ENCODE measurements at places on chromosomes 7 and 10.

DNA sequence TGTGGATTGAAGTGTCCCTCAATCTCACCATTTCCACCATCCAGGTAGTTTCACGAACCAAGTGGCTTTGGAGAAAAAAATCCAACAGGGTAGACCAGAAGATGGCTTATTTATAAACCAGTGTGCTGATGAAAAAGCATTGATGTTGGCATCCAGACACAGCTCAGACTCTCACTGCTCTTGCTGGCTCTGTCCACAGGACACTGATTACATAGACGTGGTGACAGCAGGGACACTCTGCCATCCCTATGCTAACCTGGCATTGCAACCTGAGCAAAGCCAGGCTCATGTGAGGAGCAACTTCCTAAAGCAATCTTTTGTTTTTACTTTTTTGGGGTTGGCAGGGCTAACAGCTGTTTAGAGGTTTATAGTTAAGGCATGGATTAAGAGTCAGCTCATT lies 130.6 kb upstream of the SVIL start:
- H3K27ac ChIP-seq = no peak overlapping the region
- H3K4me1 ChIP-seq = peaks cover 9% of the 10 kb centered on the region
- no peaks in the 10 kb centered on the region for H3K36me3 ChIP-seq
- no peaks in the 10 kb centered on the region for H3K27me3 ChIP-seq
- H3K4me3 ChIP-seq = no peak overlapping the region

DNA sequence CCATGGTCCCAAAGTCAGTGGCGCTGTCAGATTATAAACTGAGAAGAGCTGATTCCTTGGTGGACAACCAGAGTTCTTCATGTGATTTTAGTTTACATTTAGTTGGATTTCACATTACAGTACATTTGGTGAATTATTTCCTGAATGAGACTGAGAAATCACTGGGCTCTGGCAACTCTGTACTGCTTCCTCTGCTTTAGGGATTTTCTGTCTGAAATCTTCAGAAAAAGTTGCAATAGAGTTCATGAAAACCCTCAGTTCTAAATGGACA lies 242.6 kb downstream of the BICC1 start:
- H3K27me3 ChIP-seq = no peaks in the 10 kb centered on the region
- no peak for DNase-seq
- H3K27ac ChIP-seq = no peak overlapping the region
- no peaks in the 10 kb centered on the region for H3K36me3 ChIP-seq

DNA sequence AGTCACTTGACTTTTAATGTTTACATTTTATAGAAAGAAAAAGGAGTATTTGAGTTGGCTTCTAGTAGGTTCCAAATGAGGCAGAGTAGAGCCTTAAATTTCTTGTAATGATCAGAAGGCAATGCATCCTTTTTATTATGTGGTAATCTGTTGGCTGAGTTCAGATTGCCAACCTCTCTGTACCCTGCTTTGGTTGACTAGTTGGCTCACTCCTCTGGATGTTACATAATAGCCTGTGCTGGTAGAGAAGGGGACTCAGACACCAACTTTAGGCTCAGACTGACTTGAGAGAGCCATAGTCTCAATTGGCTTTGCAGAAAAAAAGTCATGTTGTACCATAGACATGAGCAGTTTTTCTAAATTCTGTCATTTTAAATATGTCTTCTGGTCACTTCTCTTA lies 46.8 kb upstream of the GLCCI1 start:
- no peaks in the 10 kb centered on the region for H3K27me3 ChIP-seq
- peak overlapping the region; percentile 6 for H3K27ac ChIP-seq
- H3K4me1 ChIP-seq = peaks cover 62% of the 10 kb centered on the region
- no peak overlapping the region for H3K4me3 ChIP-seq

- no peaks in the 10 kb centered on the region for H3K36me3 ChIP-seq
- no peak overlapping the region for H3K27ac ChIP-seq
- DNase-seq = no peak
- no peak overlapping the region for H3K4me3 ChIP-seq
- H3K4me1 ChIP-seq = peaks cover 33% of the 10 kb centered on the region
These were observed 719.1 kb downstream of the AUTS2 start for GRCh38 chr7:70317356-70317755.

DNA sequence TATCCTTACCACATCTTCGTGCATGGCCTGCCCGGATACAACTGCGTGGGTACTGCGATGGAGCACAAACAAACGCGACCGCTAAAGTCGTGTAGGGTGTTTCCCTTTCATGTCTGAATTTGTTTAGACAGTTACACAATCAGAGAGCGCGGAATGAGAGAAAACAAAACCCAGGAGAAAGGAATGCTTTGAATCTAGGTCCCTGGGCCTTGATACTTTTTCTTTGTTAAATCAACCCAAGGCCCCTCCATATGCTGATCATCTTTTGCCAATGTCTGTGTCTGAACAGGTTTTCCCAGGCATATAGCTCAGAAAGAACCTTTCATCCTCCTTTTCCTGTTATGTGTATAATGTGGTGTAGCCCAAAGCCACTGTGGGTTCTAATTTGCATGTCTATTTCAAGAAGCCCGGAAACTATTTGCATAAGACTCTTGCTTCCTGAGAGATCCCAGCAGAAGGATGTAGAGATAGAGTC lies 145.8 kb downstream of the FRMD4A start:
- peak overlapping the region; percentile 100 for H3K27ac ChIP-seq
- peaks cover 26% of the 10 kb centered on the region for H3K4me1 ChIP-seq
- no peaks in the 10 kb centered on the region for H3K27me3 ChIP-seq
- no peaks in the 10 kb centered on the region for H3K36me3 ChIP-seq
- no peak overlapping the region for H3K4me3 ChIP-seq

- no peaks in the 10 kb centered on the region for H3K4me1 ChIP-seq
- H3K4me3 ChIP-seq = no peak overlapping the region
- no peaks in the 10 kb centered on the region for H3K27me3 ChIP-seq
- peaks cover 24% of the 10 kb centered on the region for H3K36me3 ChIP-seq
- no peak for DNase-seq
- H3K27ac ChIP-seq = no peak overlapping the region
These were observed 14.2 kb downstream of the TFAM start for GRCh38 chr10:58399410-58399809.

DNA sequence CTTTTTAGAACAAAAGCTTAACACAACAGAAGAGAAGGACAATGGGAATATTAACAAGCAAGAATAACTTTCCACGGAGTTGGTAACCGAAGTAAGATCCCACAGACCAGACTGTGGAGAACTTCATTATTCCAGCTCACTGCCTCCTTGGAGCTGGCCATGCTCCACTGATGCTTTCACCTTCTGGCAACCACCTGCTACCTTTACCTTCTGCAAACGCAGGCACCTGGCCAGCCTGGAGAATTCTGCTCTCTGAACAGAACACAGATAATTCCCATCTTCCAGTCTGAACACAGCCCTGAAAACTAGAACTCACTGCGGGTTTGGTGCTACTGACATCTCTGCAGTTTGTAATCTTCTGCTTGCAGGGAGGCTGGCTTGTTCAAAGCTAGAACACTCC lies 66.5 kb downstream of the JAZF1 start:
- peaks cover 3% of the 10 kb centered on the region for H3K36me3 ChIP-seq
- no peak for DNase-seq
- no peaks in the 10 kb centered on the region for H3K27me3 ChIP-seq
- no peak overlapping the region for H3K27ac ChIP-seq
- no peak overlapping the region for H3K4me3 ChIP-seq
- no peaks in the 10 kb centered on the region for H3K4me1 ChIP-seq

- peaks cover 5% of the 10 kb centered on the region for H3K4me1 ChIP-seq
- H3K27ac ChIP-seq = no peak overlapping the region
- H3K36me3 ChIP-seq = no peaks in the 10 kb centered on the region
- H3K27me3 ChIP-seq = no peaks in the 10 kb centered on the region
- no peak for DNase-seq
- no peak overlapping the region for H3K4me3 ChIP-seq
These were observed 138.3 kb upstream of the NAMPT start for GRCh38 chr7:106423111-106423510.

DNA sequence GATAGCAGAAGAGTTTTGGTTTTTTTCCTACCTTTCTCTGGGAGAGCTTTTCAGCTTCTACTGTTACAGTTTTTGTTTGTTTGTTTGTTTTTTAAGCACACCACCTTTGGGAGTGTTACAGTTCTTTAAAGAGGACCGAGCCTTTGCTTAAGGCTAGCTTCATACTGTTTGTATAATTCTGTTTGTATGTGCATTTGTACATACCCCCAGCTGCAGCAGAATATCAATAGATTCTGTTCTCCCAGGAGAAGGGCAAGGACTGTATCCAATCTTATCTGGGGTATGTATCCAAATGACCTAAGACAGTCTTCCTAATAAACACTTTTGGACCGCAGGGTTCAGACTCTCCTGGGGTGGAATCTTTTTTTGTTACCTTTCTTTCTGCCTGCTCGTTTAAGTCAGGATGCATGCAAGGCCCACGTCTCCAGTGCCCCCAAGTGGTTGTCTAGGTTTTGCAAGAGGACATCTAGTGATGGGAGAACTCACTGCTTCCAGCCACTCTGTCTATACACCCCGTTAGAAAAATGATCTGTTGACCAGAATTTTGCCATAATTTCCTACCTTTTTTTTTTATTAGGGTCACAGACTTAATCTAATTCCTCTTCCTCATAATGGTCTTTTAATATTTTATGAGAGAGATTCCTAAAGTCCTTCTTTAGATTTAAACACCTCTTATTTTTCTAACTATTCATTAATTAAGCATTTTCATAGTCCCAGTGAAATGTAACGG lies 23.9 kb downstream of the NRF1 start:
- peaks cover 13% of the 10 kb centered on the region for H3K4me1 ChIP-seq
- H3K4me3 ChIP-seq = no peak overlapping the region
- H3K36me3 ChIP-seq = no peaks in the 10 kb centered on the region
- peak; percentile 63 for DNase-seq
- H3K27me3 ChIP-seq = peaks cover 13% of the 10 kb centered on the region
- no peak overlapping the region for H3K27ac ChIP-seq

GRCh38 chr10:56928714-56929113 lies 567.7 kb upstream of the ZWINT start:
- H3K27ac ChIP-seq = no peak overlapping the region
- no peaks in the 10 kb centered on the region for H3K27me3 ChIP-seq
- H3K36me3 ChIP-seq = peaks cover 8% of the 10 kb centered on the region
- H3K4me1 ChIP-seq = 0 out of 2 replicates have a peak, but pooled peaks cover 3% of the 10 kb centered on the region
- no peak overlapping the region for H3K4me3 ChIP-seq

DNA sequence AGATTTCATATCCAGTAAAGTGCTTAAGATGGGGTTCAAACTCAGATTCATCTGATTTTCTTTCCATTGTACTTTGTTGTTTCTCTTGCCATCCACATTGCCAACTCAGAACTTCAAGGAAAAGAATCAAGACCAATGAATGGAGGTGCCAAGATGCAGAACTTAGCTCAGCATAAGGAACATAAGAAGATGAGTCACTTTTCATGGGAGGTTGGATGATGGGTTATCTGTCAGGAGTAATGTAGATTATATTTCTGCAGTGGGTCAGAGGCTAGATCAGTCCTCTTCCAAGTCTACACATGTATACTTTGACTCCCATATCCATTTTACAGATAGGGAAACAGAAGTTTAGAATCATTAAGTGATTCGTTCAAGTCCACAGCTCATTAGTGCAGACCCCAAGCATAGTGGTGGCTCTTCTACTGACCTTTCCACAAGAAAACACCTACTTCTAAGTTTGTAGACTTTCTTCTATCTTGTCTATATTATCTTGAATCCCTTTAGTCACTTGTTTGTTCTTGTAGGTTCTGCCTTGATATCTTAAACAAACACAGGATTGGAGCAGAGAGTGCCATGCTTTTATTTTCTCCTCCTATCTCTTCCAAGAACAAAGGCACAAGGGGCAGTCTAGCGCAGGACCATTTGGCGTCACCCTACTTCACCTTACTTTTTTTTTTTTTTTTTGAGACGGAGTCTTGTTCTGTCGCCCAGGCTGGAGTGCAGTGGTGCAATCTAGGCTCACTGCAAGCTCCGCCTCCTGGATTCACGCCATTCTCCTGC lies 14.0 kb upstream of the ADD3 start:
- no peak for DNase-seq
- H3K4me3 ChIP-seq = no peak overlapping the region
- H3K4me1 ChIP-seq = peaks cover 10% of the 10 kb centered on the region
- H3K27ac ChIP-seq = no peak overlapping the region
- no peaks in the 10 kb centered on the region for H3K36me3 ChIP-seq
- H3K27me3 ChIP-seq = no peaks in the 10 kb centered on the region

DNA sequence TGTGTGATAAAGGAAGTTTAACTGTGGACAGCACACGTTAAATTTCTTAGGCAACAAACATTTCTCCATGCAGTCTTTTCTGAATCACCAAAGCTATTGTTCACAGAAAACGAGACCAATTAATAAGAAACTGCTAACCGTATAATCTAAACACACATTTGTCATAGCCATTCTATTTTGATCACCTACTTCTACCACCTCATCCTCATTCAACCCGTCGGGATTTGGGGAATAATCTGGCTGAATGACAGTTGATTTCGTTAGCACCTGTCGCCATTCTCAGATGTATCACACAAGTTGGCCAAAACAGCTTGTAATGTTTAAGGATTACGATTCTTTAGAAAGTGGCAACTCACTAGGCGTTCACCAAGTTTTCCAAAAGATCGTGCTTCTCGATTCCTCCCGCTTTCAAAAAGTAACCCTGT lies 1.2 kb downstream of the EZH2 start:
- peak overlapping the region; percentile 76 for H3K27ac ChIP-seq
- H3K27me3 ChIP-seq = no peaks in the 10 kb centered on the region
- H3K4me3 ChIP-seq = peak overlapping the region; percentile 91
- H3K4me1 ChIP-seq = peaks cover 11% of the 10 kb centered on the region

- peak; percentile 73 for DNase-seq
- no peak overlapping the region for H3K27ac ChIP-seq
- H3K36me3 ChIP-seq = no peaks in the 10 kb centered on the region
- no peak overlapping the region for H3K4me3 ChIP-seq
- peaks cover 24% of the 10 kb centered on the region for H3K27me3 ChIP-seq
These were observed 56.0 kb downstream of the LGI1 start for GRCh38 chr10:93813507-93814465.

DNA sequence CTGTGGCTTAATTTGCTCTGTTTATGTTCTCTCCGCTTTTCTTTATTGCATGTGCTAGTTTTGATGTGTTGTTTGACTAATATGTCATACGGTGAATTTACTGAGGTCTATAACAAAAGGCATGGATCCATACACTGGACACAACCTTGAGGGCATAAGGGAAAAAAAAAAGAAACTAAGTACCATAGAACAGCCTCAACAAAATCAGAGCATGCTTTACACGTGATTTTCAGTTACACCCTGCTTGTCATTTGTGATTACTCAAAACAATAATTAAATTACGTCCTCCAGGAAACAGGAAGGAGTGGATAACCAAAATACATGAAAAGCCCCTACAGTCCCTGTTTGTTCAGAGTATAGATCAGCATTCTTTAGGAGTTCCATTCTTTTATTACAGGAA lies 150.5 kb downstream of the CRPPA start:
- no peak for DNase-seq
- H3K36me3 ChIP-seq = no peaks in the 10 kb centered on the region
- no peak overlapping the region for H3K27ac ChIP-seq
- H3K4me3 ChIP-seq = no peak overlapping the region

DNA sequence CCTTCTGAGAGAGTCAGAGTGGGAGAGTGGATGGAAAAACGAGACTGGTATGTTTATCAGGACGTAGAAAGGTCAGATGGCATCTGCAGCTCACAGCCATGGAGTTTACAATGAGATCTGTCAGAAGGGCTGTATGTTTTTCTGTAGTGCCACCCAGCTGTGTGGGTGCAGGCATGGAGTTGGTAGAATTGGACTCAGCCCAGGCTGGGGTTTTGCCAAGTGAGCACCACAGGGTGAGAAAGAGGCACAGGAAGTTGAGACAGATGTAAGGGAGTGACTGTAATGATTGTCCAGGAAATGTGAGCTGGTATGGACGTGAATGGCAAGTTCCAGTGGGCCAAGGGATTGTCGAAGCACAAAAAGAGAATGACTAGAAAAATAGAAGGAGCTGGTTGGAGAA lies 9.1 kb upstream of the ZYX start:
- peak overlapping the region; percentile 7 for H3K27ac ChIP-seq
- no peak for DNase-seq
- H3K4me1 ChIP-seq = peaks cover 68% of the 10 kb centered on the region
- H3K4me3 ChIP-seq = no peak overlapping the region
- no peaks in the 10 kb centered on the region for H3K36me3 ChIP-seq
- no peaks in the 10 kb centered on the region for H3K27me3 ChIP-seq
